A549 treated with Hydrocortisone at 1 μM for 4 hours (cell line): ENCODE measurements at places on chromosomes 7 and 10. TPM values are rescaled to one million over a fixed set of nuclear protein-coding genes. Genes with fewer than 3 reads are reported as not detected.

The HOXA4 gene
- 1.4 to 2.3 TPM (median 1.7 TPM) in 5 replicates for total RNA-seq

The ZNF12 gene
- 9.9 to 13.6 TPM (median 11.5 TPM) in 5 replicates for total RNA-seq

The HTRA1 gene
- total RNA-seq = 48.4 to 63.5 TPM (median 53.0 TPM) in 5 replicates

The SYT15B gene
- 2.5 to 3.7 TPM (median 3.3 TPM) in 5 replicates for total RNA-seq

The SSC4D gene
- 0.71 to 1.4 TPM (median 1.1 TPM) in 5 replicates for total RNA-seq

The GNAT3 gene
- total RNA-seq = not detected in 5 replicates

The RALA gene
- total RNA-seq = 29.7 to 42.1 TPM (median 33.3 TPM) in 5 replicates

The RET gene
- total RNA-seq = 0.36 to 1.0 TPM (median 0.73 TPM) in 5 replicates

The MMRN2 gene
- total RNA-seq = 1.0 to 1.2 TPM (median 1.1 TPM) in 5 replicates

The CYP3A4 gene
- 0.07 to 0.15 TPM in 2 of 5 replicates, not detected in the others for total RNA-seq

The KNDC1 gene
- total RNA-seq = 0.91 to 2.6 TPM (median 1.4 TPM) in 5 replicates
